Stimulated activated naive B cell treated with anti-CD40 and anti-IgM and Interleukin-4, amounts not matched to agents 10 μg/mL and 1 μg/mL and 100 μg/mL, for 72 hours (primary cell): ENCODE measurements at places on chromosomes 2 and 18.

DNA sequence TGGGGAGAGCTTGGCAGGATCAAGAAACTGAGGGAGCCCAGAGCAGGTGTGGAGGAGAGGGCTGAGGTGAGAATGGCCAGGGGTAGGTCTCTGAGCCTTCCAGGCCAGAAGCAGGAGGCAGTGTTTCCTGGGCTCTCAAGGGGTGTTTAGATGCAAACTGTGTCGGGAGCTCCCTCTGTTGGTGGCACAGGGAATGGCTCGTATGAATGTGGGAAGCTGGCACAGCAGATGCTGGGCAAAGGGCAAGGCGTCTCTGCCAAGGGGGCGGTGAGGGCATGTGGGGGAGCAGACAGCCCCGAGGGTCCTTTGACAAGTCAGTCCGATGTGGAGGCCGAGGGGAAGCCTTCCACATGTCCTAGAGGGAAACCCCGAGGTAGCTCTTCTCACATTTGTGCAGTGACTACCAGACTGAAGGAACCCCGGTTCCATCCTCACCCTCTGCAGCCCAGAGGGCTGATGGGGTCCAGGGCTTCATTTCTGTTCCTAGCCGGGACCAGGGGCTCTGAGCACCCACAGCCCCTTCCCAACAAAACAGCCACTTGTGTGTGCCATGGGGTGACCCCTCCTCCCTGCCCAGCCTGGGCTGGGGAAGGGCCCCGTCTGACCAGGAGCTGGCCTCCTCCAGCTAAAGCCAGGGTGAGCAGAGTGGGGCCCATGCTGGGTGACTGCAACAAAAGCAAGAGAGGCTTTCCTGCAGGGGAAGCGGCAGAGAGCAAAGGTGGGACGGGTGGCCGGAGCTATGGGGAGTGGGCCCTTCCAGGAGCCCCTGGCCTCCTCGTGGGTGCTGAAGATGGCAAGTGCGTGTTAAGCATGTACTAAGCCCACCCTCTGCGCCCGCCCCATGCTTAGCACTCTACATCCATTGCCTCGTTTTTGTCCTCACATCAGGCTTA, 103.4 kb downstream of the SEPTIN10 start:
- peak; percentile 61 for DNase-seq

DNA sequence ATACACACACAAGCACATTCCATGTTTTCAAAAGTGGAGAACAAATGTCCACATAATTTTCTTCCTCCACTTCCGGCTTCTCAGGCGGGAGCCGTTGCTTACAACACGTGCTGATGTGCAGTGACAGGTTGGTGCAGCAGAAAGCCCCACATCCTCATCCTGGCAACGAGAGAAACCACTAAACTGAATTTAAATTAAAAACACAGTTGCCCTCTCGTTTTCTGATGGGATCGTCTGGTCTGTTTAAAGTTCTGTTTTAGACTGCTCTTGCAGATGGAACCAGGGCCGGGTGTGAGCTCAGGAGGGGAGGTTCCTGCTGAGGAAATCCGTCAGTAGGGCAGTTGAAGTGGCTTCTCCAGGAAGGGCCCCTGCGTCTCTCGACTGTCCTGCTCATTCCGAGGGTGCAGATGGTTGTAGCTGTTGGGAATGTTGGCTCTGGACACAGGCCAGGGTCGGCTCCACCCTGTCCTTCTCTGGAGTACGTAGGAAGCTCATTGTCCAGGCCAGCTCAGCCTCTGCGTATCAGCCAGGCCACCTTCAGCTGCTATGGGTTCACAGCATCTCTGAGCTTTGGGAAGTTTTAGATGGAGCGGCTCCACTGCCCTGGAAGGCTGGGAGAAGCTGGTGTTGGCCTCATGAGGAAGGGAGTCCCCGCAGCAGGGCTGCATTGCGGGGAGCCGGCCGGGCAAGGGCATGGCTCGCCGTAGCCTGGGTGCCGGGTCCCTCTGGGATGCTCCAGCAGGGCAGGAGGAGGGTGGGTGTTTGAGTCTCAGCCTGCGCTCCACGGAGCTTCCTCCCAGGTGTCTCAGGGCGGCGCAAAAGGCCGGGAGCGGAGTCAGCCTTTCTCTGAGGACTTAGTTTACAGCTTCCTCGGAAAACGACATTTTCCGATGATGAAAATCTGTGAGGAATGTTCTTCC, 58.3 kb downstream of the NFATC1 start:
- DNase-seq, result no peak

GRCh38 chr2:58057707-58058530, 11.3 kb downstream of the VRK2 start:
- no peak for DNase-seq

DNA sequence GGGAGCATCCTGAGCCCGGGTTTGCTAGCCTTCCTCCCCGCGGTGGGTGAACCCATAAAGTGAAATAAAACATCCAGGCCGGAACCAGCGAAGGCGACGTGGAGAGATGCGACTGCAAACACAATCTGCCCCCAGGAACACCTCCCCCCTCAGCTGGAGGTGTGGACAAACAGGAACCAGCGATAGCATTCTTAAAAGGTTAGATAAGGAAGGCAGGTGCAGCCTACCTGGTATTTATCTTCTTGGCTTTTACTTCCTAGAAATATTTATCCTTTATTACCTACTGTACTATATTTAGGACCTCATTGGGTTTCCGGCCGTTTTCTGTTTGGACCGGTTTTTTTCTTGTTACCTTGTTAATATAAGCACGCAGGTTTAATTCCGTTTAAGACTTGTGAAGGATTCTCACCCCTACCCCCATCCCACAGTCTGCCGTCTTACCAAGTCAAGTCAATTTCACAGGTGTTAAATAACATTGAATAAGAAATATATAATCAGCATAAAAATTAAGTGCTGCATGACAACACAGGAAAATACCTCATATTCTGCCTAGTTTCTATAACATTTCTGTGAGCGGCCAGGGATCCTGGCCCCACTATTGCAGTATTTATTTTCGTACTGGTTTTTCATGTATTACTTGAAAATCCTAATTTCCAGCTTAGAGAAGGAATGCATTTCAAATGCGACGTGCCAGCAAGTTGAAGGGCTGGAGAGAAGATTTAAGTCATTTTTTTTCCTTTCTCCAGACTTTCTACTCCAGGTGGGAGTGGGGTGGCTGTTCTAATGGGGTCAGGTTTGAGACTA, 224.0 kb upstream of the ID2 start:
- DNase-seq, result no peak

GRCh38 chr18:79195716-79196683, 126.8 kb downstream of the ATP9B start:
- DNase-seq, result no peak

DNA sequence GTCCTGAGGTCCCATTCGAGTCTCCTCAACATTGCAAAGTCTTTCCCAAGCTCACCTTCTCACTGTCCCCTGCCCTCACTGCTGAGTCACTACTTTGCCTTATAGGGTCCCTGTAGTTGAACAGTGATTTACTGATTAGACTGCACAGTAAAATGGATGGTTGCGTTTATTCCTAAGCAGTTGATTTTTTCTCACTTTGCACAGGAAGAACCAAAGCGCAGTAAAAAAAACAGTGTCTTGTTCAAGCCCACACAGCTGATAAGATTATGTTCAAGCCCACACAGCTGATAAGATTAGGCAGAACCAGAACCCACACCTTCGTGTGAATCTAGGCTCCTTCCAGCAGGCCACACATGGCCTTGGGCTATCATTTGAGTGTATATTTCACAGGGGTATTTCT, 215.3 kb upstream of the COPS8 start:
- no peak for DNase-seq

DNA sequence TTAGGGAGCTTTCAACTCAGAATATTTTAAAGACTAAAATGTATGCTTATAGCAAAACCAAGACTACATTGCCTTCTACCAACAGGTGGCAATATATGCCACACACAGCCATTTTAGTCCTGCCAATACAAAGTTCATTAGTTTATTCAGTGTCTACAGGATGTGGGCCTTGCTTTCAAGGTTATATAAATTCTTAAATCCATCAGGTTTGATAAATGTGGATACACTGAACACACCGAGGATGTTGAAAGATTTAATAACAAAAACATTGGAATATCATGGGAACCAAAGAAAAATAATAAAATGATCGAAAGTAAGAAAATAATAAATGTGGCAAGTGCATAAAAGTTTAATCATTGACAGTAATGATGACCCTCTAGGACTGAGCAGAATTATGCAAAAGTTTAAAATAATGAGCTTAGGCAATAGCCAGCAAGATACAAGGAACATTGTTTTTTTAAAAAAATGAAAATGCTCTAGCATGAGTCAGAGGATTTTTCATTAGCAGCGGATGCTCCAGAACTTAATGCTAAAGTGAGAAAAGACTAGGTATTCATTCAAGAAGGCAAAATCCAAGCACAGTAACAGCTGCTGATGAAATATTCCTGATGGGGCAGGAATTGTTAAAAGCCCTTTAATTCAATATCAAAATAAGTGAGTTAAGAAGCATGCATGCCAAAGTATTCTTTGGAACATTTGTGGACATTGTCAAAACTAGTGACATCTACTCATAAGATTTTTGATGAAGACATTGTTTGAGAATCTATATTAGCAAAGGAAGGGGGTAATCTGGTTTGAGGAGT, 14.2 kb downstream of the SCN9A start:
- no peak for DNase-seq

GRCh38 chr18:57336343-57336742, 16.0 kb upstream of the ST8SIA3 start:
- DNase-seq, result no peak

DNA sequence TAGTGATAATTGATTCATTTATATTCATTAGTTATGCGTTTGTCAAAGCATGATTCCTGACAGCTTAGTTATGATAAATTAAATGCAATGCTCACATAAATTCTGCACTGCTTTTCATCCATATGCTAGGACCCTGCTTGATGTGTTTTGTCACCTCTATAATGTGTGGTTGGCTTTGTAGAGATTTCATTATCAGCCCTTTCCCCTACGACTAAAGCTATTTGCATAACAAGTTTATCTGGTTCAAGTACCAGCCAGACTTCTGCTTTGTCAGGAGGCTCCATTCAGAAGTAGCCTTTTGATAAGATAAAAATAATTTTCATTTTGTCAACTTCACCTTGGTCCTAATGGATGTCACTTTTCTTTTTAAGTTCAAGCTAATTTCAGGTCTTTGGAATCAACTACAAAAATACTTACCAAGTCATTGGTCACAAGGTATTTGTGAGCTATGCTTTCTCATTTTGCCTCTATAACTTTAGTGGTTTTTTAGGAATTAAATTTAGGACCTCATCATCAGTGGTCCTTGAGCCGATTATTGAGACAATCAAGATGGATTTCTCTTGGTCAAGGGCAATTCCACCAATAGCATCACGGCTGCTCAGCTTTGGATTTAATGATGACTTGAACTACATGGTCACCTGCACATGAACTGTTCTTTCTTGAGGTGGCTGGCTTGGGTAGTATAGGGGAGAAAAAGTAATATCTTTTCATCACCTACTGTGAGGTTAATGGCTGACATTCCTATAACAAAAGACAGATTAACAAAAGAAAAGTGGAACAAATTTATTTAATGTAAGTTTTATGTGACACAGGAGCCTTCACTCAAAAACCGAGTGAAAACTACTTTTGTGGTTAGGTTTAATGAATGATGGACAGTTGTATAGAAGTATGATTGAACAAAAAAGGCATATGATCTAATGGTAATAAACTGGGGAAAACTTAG, 162.1 kb downstream of the MYO3B start:
- DNase-seq, result no peak
